Activated CD4-positive, alpha-beta T cell treated with anti-CD3 and anti-CD28 coated beads for 4 hours (primary cell): ENCODE measurements at places on chromosomes 6 and 20.

- DNase-seq = no peak
Measured at GRCh38 chr6:121067381-121067780, 266.9 kb downstream of the TBC1D32 start.

DNA sequence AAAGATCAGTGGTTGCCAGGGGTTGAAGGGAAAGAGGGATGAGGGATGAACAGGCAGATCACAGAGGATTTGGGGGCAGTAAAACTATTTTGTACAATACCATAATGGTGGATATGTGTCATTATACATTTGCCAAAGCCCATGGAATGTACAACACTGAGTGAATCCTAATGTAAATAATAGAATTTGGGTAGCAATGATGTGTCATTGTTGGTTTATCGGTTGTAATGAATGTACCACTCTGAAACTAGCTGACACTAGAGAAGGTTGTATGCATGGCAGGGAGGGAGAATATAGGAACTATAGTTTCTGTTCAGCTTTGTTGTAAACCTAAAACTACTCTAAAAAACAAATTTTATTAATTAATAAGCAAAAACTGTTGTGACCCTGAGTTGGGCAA, 17.8 kb upstream of the ASF1A start:
- DNase-seq = no peak

- no peak for DNase-seq
Measured at GRCh38 chr6:36122495-36123269, 7.6 kb upstream of the MAPK13 start.

- no peak for DNase-seq
Measured at GRCh38 chr20:49283176-49283702, 5.4 kb upstream of the ZNFX1 start.

DNA sequence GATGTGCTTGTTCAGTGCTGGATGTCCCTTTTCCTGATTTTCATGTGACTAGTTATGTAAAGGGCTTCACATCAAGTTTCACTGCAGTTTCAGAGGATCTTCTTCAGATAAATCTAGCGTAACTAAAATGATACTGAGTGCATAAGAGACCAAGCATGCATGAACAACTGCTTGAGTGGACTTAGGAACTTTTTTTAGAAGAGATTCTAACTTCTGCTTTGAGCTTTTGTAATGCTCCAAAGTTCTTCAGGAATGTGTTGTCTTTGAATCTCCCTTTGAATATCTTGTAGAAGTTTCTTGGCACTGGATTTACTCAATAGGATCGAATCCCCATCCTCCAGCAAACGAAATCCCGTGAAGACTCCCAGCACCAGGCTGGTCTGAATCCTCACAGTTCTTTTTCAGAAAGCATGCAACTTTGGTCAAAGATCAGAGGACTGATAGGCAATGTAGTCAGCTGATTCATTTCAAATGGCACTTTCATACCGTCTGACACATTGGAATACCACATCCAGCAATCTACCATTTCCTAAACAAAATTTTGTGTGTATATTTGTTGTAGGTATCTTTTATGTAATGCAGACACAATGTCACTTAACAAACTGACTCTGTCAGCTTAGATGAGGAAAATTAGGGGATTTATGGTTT, 33.2 kb downstream of the ENPP1 start:
- no peak for DNase-seq

DNA sequence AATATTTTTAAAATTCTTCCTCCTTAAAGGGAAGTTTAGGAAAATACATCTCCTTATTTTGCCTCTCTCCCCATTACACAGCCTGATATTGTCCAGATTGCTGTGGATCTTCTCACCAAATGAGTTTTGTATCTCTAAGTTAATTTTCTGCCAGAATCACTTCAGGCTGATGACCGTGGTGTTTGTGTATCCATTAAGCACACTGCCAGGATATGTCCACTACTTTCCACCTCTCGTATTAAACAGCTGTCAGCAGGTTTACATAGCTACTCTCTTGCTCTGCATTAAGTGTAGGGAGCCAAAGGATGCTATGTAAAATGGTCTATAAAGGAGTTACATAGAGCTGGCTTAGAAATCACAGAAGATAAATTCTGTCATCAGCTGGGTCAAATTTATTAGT, 201.1 kb downstream of the ZFAND3 start:
- no peak for DNase-seq

GRCh38 chr6:4297348-4297747, 162.0 kb upstream of the ECI2 start:
- no peak for DNase-seq

DNA sequence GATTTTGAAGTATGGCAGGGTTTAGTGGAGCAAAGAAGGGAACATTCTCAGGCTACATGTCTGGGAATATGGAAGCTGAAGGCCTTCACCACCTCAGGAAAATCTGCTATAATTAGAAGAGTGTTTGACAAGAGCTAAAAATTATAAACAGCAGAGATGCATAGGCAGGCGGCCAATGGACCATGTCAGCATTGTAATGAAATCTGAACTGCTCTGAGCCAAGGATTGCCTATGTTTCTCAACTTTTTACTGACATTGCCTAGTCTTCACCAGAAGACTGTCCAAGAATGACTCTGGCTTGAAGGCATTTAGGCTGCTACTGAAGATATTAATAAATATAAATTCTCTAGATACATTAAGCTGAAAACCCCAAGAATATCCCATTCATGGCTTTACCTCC, 84.1 kb downstream of the C6orf52 start:
- DNase-seq = no peak

DNA sequence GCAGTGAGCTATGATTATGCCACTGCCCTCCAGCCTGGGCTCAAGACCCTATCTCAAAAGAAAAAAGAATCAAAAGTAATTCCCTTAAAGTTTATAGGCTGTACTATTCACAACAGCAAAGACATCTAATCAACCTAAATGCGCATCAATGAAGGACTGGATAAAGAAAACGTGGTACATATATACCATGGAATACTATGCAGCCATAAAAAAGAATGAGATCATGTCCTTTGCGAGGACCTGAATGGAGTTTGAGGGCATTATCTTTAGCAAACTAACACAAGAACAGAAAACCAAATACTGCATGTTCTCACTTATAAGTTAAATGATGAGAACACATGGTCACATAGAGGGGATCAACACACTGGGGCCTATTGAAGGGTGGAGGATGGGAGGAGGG, 16.7 kb downstream of the ZNFX1 start:
- DNase-seq = no peak

- no peak for DNase-seq
Measured at GRCh38 chr20:53284696-53285095, 308.9 kb downstream of the ZNF217 start.

DNA sequence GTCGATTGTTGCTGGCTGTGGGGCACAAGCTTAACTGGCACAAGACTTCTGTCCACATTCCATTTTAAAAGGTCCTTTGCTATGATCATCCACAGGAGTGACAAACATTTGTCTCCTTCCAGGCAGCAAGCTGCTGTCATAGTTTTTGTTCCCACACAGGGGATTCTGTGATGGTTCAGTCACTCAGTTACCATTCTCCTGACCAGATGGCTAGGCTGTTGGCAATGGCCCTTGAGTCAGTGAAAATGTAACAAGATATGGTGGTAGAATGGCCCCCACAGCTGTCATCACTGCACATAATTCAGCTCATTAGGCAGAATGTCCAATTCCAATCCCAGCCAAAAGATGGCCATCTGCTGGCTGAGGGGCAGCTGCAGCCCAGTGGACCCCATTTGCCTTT, 13.7 kb downstream of the BPIFA1 start:
- DNase-seq = no peak

DNA sequence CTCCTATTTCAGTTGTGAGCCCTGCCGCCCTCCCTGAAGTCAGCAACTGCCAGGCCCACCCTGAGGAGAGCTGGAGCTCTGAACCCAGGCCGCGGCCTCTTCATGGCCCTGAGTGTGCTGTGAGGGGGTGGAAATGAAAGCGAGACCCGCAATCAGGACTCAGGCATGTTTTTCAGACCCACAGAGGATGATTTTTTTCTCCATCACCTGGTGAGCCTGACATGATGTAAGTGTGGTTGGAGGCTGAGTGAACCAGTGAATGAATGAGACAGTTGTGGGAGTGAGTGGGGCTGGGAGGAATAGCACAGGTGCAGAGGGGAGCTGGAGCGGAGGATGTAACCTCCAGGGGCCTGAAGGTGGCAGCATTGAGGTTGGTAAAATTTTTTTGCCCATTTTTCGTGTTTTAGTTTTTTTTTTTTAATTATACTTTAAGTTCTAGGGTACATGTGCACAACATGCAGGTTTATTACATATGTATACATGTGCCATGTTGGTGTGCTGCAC, 18.3 kb downstream of the RAET1L start:
- DNase-seq = peak; percentile 44

- no peak for DNase-seq
Measured at GRCh38 chr20:37757550-37757949, 63.7 kb downstream of the CTNNBL1 start.

DNA sequence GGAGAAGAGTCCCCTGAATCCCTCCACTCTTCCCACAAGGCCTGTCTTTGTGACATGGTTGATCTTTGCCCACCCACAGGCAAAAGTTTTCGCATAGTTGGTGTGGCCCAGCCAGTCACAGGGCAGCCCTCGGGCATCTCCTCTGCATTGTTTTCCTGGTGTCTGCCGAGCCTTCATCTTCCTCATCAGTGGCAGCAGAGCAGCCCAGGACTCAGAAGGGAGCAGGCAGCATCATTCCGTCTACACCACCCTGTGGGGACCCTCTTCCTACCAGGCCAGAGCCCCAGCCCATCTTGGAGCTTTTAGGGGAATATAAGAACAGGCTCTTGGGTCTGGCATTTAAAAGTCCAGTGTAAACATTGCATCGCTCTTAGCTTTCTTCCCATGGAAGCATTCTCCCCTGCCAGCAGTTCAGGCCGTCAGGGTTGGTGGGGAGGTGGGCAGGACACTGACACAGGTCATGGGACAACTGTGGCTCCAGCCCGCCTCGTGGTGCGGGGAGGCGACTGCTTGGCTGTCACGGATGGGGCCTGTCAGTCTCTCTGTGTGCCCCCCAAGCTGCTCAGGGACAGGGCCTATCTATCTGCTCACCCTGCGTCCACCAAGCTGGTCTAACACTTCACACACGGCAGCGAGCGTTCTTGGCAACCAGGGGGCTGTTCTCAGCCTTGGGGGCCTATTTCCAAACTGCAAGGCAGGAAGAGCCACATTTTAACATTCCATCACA, 38.3 kb downstream of the PDRG1 start:
- DNase-seq = no peak

DNA sequence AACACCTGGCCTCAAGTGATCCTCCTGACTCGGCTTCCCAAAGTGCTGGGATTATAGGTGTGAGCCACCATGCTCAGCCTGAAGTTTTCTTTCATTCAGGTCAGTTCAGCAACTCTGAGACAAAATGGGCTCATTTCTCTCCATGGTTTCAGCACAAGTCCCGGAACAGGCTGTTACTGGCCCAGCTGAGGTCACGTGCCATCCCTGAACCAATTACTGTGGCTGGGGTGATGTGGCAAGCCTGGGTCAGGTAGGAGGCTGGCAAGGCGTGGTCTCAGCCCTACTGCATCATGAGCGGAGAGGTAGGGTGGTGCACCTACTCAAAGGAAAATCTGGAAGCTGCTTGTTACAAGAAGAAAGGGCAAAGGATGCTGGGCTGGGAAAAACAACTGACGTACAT, 326.4 kb downstream of the KIF16B start:
- no peak for DNase-seq

DNA sequence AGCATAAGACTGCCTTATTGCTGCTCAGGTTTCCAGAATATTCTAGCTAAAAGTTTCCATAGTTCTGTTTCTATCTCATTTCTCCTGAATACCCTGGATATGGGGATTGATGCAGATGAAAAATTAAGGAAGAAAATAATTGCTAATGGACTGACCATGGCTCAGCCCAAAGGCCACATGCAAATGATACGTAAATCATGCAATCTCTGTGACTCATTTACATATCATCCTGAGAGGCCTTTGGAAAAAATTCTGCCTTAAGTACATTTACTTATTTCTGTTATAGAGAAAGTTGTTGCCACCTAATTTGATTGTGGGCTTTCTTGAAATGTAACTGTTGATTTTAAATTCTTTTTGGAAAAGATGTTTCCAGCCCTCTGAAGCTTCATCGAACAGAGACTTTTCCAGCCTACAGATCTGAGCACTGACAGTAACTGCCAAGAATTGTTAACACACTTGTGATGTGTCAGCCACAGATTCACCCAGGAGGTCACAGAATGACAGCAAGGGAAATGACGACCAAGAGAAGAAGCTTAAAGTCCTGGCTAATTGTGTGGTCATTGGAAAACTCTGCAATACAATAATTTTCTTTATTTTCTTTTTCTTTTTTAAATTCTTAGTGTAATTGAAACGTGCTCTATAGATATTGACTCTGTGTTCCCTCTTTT, 174.8 kb downstream of the DOK5 start:
- DNase-seq = no peak

GRCh38 chr6:29800254-29800653, 27.4 kb upstream of the HLA-G start:
- DNase-seq = no peak

DNA sequence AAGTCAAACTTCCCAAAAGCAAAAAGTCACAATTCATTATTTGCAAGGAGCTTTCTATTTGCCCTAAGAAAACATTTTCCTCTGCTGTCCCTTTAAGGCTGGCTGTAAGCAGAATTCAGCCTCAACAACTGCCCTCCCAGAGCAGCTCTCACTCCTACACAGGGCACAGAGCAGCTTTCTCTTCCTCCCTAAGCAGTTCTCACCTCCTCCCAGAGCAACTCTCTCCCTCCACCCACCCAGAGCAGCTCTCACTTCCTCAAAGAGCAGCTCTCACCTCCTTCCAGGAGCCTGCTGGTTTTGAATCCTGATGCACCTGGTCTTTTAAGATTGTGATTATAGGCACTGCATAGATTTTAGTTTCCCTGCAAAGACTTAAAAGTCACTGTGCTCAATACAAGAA, 120.6 kb upstream of the TMEM181 start:
- no peak for DNase-seq

DNA sequence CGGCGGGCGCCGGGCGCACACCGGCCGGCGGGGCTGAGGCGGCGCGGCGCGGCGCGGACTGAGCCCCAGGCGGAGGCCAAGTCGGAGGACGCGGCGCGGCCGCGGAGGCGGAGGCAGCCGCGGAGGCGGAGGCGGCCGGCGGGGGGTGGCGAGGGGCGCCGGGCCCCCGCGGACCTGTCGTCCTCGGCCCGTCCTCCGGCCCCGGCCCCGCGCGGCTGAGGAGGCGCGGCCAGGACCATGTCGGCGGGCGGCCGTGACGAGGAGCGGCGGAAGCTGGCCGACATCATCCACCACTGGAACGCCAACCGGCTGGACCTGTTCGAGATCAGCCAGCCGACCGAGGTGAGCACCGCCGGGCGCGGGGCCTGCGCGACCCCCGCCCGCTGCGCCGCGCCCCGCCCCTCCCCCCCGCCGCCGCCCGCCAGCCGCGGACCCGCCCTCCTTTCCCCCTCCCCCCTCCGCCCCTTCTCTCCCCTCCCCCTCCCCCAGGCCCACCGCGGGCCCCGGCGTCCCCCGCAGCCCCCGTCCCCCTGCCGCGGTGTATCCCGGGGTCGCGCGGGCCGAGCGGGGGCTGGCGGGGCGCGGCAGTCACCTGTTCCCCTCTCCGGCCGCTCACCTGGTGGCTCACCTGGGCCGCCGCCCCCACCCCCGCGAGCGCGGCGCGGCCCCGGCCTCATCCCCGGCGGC, at the start of gene AFDN:
Gene AFDN, plus strand, starts transcription at position 16 of the 687 bp plus-strand sequence. Its CDS starts 222 bp downstream, at position 238.
- no peak for DNase-seq

GRCh38 chr6:6024220-6024619, 17.5 kb upstream of the NRN1 start:
- no peak for DNase-seq

- DNase-seq = no peak
Measured at GRCh38 chr20:5680192-5680591, 70.0 kb upstream of the SHLD1 start.

- DNase-seq = no peak
Measured at GRCh38 chr6:137764464-137764863, 102.6 kb upstream of the TNFAIP3 start.

GRCh38 chr20:21125072-21125848, 622 bp upstream of the KIZ start:
- DNase-seq = no peak

- no peak for DNase-seq
Measured at GRCh38 chr6:43737272-43738081, 32.5 kb upstream of the VEGFA start.
